ENCODE measurements at places on chromosomes 12 and 14.

DNA sequence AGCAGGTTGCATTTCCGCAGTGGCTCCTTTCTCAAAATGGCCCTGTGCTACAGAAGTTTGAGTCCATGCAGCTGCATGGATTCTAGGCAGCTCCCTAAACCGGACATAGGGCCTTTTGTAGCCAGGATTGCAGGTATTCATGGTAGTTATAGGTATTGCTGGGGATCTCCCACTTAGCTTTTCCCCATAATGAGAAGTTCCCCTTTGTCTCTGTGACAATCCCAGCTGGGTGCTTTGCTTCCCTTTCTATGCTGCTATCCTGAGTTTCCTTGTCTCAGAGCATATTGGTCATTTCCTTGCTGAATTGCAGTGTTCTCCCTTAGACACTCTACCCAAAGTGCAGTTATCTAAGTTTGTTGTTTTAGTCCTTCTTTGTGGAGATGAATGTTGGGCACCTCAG is 120.9 kb upstream of the MIS18BP1 start:
- no peaks in the 10 kb centered on the region for H3K4me1 ChIP-seq
- no peak for DNase-seq
- H3K36me3 ChIP-seq = no peaks in the 10 kb centered on the region
- no peak overlapping the region for H3K4me3 ChIP-seq
- no peak overlapping the region for H3K27ac ChIP-seq
- H3K27me3 ChIP-seq = no peaks in the 10 kb centered on the region

GRCh38 chr14:50961605-50962221 is 17.4 kb upstream of the PYGL start:
- no peak overlapping the region for H3K27ac ChIP-seq
- no peaks in the 10 kb centered on the region for H3K27me3 ChIP-seq
- no peak overlapping the region for H3K4me3 ChIP-seq

DNA sequence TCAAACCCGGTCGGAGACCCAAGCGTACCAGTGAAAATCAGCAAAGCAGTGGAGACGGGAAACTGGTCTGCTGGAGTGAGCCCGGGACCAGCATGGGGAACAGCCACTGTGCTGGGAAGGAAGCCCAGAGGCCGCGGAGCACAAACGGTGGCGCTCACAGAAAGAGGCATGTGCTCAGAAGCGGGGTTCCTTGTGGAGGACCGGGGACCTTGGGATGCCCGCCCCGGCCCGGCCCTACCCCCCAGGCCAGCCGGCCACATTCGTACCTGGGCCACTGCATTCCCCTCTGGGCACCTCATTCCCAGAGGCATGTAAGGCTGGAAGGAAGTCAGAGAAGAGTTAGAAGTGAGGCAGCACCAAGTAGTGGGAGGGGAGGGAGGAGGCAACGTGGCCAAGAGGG is 79.3 kb downstream of the RFLNA start:
- H3K4me1 ChIP-seq = no peaks in the 10 kb centered on the region
- H3K4me3 ChIP-seq = no peak overlapping the region
- DNase-seq = no peak

DNA sequence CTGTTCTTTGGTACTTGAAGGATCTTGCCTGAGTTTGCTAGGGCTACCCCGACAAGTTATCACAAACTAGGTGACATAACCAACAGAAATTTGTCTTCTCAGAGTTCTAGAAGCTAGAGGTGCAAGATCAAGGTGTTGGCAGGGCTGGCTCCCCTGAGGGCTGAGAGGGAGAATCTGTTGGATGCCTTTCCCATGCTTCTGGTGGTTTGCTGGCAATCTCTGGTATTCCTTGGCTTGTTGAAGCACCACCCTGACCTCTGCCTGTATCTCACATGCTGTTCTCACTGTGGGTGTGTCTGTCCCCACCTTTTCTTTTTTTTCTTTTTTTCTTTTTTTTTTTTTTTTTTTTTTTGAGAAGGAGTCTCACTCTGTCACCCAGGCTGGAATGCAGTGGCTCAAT is 81.2 kb downstream of the VCPKMT start:
- no peaks in the 10 kb centered on the region for H3K27me3 ChIP-seq
- H3K27ac ChIP-seq = no peak overlapping the region
- no peak overlapping the region for H3K4me3 ChIP-seq
- no peak for DNase-seq
